Activated naive CD4-positive, alpha-beta T cell treated with anti-CD3 and anti-CD28 coated beads, Interleukin-2, amount 50 U/mL, for 72 hours (primary cell): ENCODE measurements at places on chromosomes 3 and 15. TPM values are rescaled to one million over a fixed set of nuclear protein-coding genes. Genes with fewer than 3 reads are reported as not detected.

Gene LRTM1
- not detected for total RNA-seq

- no peak for DNase-seq
Observed at GRCh38 chr15:99474909-99475753, 90.7 kb upstream of the MEF2A start.

- DNase-seq, result no peak
Observed at GRCh38 chr3:16536996-16537395, 23.5 kb upstream of the RFTN1 start.

DNA sequence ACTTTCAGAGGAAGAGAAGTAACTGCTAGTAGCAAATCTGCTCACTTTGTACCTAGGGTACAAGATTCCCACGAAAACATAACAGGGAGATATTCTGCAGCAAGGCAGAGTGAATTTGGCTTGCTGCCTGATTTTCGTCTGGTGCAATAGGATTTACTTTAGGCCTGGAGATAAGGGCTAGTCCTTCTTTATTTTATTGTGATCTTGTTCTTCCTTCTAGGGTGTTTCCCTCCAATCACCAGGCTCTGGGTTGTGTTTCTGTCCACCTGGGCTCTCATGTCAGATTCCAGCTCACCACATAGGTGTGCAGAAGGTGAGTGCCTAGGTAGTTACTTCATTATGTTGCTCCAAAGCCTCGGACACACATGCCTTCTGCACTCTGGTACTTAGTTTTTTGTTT, 211.8 kb upstream of the RGMA start:
- no peak for DNase-seq

DNA sequence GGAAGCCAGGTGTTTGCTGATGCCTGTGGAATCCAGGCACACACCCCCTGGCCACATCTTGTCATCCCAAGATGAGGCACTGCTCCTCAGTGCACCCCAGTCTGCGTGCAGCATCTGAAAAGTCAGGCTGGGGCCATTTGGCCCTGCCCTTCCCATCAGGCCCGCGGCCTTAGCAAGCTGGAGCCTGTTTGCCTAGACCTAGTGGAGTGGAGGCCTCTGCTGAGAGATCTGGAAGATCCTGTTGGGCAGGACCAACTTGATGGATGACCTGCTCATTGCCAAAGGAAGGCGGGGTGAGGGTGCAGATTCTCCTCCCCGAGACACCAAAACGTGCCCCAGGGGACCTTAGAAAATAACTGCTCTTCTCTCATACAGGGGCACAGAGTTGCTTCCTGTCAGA, 220.2 kb downstream of the SHQ1 start:
- DNase-seq, result no peak

- DNase-seq, result no peak
Observed at GRCh38 chr15:27623149-27623548, 476.0 kb downstream of the OCA2 start.

DNA sequence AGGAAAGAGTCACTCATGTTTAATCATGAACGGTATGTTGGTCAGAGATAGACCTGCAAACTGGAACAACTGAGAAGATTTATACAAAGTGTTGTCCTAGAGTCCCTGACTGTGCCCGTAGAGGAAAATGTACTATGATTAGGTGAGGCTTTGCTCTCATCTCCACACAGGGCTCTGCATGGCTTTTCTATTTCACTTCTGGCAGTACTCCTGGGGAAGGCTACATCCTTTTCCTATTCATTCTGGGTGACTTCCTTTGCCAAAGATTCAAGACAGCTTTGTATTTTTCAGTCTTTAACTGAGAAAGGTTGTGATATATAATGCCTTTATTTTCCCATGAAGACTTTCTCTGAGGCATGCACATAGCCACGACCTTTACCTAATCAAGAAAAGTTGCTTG, 414.7 kb downstream of the ZBTB20 start:
- DNase-seq, result no peak

DNA sequence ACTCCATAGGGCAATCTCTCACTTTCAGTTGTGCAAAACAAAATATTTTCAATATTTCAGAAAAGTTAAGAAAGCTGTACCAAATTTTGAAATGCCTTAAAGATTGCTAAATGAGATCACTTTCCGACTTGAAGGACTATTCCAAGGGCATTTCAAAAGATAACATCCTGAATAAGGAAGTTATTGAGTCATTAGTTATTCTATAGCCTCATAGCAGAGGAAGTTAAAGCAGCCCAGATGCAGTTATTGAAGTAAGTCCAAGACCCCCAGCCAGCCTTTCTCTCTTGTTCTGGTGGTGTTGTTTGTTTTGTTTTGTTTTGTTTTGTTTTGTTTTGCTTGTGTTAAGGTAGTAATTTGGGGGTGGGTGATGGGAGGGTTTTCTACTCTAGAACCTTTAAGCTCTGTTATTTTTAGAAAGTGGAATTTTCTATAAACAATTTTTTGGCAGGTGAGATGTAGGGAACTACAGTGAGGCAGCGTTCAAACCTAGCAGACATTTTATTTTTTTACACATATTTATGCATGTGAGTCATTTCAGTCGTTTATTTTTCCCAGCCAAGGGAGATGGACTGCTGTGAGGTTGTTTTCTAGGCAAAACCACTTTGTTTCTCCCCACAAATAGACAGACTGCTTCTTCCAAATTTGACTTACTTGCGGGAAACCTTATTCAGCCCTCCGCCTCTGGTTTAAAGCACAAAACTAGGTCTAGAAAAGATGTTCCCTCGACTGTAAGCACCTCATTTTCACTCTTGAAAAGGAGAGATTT, 216.3 kb upstream of the ARPP21 start:
- no peak for DNase-seq

Gene ACKR2
- 1.0 TPM for total RNA-seq

GRCh38 chr3:111584744-111585143, 10.4 kb downstream of the ZBED2 start:
- no peak for DNase-seq

Gene CD200
- total RNA-seq, result 63.3 TPM

GRCh38 chr15:39595338-39596221, 14.7 kb downstream of the THBS1 start:
- no peak for DNase-seq

- DNase-seq, result no peak
Observed at GRCh38 chr15:66045542-66045941, 176.3 kb downstream of the RAB11A start.

Gene CP
- not detected for total RNA-seq

Gene GXYLT2
- 0.08 TPM for total RNA-seq

GRCh38 chr15:69149803-69150202, 10.6 kb upstream of the GLCE start:
- DNase-seq, result no peak

GRCh38 chr15:82058517-82059204, 12.8 kb upstream of the MEX3B start:
- DNase-seq, result no peak

Gene FANCD2OS
- not detected for total RNA-seq

DNA sequence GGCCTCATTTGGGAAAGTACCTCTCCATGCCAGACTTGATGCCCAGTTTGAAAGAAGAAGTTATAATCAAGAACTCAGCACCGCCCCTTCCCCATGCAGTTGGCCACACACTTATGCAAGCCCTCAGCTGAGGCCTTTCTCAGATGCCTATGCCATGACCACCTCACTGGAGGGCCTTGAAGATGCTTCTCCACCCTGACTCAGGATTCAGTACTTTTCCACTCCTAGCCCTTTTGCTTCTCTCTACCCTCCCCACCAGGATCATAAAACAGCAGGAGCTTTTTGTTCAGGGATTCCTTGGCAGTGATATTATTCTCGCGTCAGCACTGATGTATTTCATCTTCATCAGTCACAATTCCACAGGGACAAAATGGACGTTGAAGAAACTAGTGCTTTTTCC, 313.5 kb downstream of the PYDC2 start:
- DNase-seq, result no peak

DNA sequence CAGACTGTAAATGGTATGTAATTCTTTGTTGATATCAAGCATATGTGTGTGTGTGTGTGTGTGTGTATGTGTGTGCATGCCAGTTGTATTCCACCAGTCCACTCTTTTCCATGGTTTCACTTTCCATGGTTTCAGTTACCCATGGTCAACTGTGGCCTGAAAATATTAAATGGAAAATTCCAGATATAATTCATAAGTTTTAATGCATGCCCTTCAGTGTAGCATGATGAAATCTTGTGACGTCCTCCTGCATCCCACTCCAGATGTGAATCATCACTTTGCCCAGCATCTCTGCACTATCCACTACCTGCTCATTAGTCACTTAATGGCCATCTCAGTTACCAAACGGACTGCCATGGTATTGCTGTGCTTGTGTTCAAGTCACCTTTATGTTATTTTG, 215.9 kb downstream of the GBE1 start:
- no peak for DNase-seq

DNA sequence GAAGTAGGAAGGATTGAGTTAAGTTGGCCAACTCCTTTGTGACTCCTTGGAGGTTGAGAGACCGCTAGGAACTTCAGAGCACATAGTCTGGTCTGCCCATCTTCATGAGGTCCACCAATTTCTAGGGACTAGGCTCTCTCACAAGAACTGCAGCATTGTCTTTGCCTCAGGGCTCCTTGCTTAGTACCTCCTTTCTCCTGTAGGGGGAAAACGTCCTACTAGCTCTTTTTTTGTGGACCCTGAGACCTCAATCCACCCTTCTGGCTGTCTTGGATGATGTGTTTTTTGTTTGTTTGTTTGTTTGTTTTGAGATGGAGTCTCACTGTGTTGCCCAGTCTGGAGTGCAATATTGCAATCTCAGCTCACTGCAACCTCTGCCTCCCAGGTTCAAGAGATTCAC, 21.6 kb downstream of the REC114 start:
- DNase-seq, result no peak

DNA sequence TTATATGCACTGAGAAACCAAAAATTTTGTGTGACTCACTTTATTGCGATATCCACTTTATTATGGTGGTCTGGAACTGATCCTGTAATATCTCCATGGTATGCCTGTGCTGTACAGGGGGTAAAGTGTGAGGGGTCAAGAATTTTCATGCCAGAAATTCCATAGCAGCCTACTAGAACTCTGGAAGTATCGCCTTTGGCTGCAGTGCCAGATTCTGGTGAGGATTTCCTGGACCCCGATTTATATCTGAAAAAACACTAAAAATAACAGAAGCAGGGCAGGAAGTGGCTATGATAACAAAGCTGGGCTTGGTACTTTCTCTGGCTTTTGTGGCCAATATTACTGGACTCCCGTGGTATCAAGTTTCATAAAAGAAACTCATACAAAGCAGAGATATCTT, 36.4 kb downstream of the CCDC80 start:
- DNase-seq, result no peak

GRCh38 chr15:40921949-40922607, 7.1 kb upstream of the DLL4 start:
- no peak for DNase-seq

DNA sequence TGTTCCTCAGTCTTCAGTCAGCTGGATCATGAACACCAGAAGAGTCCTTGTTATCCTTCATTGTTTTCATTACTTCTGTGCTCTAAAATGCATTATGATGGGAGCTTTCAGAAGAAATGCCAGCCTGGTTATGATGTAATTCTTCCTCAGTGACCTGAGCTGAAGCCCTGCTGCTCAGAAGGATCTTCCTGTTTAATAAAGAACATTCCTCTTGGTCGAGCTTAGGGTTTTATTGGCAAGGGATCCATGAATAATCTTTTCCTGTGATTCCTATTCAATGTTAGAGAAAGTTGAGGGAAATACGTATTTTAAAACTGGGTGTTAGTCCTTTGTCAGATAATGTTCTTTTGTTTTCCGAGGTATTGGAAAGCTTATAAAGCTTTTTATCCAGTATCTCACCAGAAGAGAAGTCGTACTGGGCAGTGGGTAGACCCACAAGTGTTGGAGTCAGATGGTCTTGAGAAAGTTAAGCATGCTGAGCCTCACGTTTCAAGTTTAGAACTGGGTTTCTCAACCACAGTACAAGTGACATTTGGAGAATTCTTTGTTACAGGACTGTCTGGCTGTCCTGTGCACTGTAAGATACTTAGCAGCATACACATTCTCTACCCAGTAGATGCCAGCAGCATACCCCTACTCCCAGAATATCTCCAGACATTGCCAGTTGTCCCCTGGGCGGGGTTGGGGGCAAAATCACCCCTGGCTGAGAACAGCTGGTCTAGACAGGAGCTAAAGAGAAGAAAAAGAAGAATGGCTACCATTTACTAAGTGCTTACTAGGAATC, 212.3 kb upstream of the BHLHE40 start:
- no peak for DNase-seq

GRCh38 chr15:25182098-25182478, 227.3 kb downstream of the SNRPN start:
- DNase-seq, result no peak

DNA sequence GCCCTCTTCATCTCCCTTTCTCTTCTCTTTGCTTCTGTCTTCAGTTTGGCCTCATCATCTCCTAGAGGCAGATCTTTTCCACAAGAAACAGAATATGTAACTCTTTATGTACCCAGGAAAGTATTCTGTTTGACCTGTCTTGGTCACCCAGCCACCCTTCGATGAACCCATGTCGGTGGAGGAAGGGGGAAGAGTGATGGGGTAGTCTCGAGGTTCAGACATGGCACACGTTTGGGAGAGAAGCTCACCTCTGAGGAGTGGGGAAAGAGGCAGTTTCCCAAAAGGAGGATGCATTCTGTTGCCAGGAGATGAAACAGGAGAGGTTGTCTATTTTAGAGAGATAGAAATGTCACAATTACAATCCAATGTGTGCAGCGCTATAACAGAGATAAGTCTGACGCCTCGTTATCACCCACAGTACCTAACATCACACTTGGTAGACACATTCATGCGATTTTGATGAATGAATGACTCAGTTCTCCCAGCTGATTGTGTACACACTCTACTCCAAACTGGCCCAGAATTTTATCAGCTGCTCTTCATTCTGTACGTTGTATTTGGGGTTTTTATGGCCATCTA, 722 bp upstream of the CCDC50 start:
- DNase-seq, result no peak

DNA sequence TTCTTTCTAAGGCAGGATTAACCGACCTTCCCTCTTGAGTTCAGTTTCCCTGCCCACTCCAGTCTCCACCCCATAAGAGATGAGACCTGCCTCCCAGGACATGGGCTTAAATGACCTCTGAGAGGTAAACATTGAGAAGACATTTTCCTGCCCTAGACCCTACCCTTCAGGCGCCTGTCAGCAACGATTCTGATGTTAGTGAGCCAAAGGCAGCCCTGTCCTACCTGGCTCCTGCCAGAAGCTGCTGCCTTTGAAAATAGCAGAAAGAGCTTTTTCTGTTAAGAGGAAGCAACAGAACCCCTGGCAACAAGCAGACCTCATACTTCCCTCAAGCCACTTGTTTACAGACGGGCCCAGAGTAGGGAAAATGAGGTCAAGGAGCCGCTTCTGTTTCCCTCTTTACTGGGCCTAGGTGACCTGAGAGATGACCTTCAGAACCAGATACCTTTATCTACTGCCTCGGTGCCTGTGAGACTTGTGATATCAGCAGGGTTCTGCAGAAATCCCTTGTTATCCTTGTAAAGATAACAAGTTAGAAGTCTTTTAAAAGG, 52.0 kb downstream of the CD200R1L start:
- DNase-seq, result no peak

DNA sequence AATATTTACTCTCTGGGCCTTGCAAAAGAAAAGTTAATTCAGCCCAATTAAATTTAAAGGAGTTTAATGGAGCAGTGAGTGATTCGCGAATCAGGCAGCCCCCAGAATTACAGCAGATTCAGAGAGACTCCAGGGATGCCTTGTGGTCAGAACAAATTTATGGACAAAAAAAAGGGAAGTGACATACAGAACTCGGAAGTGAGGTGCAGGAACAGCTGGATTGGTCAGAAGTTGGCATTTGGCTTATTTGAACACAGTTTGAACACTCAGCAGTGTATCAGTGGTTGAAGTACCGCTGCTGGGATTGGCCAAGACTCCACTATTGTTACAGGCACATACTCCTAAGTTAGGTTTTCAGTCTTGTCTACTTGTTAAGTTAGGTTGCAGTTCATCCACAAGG, 145.0 kb upstream of the GAP43 start:
- no peak for DNase-seq
